ENCODE measurements at places on chromosomes 12 and 14.

DNA sequence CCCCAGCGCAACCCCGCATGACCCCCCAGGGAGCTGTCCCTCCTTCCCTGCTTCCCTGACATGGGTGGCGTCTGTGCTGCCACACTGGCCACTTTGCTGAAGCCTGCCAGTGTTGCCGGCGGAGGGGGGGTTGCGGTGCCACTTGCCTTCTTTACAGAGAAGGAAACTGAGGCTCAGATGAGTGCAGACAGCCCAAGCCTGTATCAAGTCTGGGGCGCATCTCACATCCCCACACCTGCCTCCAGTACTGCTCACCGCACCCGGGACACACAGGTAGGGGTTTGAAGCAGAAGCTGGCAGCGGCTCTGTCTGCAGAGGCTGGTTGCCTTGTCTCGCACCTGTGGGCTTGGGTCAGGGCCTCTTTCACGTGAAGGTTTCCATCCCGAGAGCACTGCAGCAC is 104.7 kb upstream of the RTL1 start:
- peaks cover 7% of the 10 kb centered on the region for H3K36me3 ChIP-seq
- peaks cover 18% of the 10 kb centered on the region for H3K4me1 ChIP-seq
- peaks cover 13% of the 10 kb centered on the region for H3K27me3 ChIP-seq
- H3K4me3 ChIP-seq, result no peak overlapping the region
- H3K27ac ChIP-seq, result no peak overlapping the region

DNA sequence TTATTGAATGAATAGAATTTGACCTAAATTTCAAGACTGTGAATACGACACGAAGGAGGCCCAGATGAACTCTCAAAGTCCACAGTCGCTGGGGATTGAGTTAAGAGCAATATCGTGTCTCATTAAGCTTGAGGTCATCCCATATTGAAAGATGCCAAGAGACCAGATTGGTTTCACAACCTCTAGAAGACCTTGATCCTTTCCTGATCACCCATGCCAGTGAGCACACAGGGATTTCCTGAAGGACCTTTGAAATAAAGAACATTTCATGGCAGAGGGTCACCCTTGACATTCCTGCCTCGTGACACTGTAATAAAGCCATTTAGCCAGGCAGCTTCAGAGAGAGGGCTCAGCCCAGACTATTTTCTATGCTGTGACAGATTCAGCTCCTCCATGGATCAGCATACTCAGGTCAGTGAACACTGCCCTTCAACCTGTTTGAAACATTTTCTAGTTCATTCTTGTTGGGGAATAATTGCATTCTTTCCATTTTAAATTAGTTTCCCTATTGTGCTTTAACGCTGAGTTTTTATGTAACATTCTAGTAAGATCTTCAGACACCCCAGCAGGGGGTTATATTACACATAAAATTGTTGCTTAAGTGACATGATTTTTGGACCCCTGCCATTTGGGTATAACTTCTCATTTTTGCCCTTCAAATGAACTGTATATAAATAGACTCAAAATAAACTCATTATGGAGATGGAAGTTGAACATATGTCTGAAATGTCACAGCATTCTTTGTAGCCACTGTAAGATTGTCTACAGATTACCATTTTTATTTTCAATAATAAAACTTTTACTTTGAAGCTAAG is 213.2 kb downstream of the C12orf50 start:
- no peaks in the 10 kb centered on the region for H3K36me3 ChIP-seq
- peak overlapping the region; percentile 84 for H3K27ac ChIP-seq
- H3K27me3 ChIP-seq, result peaks cover 3% of the 10 kb centered on the region
- no peak overlapping the region for H3K4me3 ChIP-seq

DNA sequence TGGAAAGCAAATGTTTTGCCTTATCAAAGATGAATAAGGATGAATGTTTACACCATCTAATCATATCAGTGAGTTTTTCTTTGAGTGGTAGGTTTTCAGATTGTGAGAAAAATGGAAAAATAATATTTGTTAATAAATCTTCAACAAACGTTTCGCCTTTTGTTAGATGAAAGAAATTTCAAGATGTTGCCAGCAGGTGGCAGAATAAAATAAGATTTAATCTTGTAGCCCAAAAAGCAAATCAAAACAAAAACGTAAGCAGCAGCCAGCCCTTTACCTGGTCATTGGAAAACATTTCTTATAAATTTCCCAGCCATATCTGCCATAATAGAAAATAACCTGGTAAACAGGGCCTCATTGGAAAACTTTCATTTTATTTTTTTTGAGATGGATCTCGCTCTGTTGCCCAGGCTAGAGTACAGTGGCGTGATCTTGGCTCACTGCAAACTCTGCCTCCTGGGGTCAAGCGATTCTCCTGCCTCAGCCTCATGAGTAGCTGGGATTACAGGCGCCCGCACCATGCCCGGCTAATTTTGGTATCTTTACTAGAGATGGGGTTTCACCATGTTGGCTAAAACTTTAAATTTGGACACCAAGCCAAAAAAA is 15.4 kb upstream of the TMEM120B start:
- no peak overlapping the region for H3K4me3 ChIP-seq
- H3K27ac ChIP-seq, result no peak overlapping the region
- no peak for DNase-seq
- no peaks in the 10 kb centered on the region for H3K36me3 ChIP-seq
- peaks cover 19% of the 10 kb centered on the region for H3K27me3 ChIP-seq

- no peak overlapping the region for H3K27ac ChIP-seq
- no peak for DNase-seq
- H3K4me3 ChIP-seq, result no peak overlapping the region
- peaks cover 5% of the 10 kb centered on the region for H3K4me1 ChIP-seq
- no peaks in the 10 kb centered on the region for H3K36me3 ChIP-seq
Observed at GRCh38 chr12:104263580-104264358, 39.8 kb upstream of the EID3 start.

- no peak for DNase-seq
- H3K4me3 ChIP-seq, result no peak overlapping the region
- H3K4me1 ChIP-seq, result no peaks in the 10 kb centered on the region
- no peaks in the 10 kb centered on the region for H3K36me3 ChIP-seq
Observed at GRCh38 chr14:30252151-30252550, 306.8 kb upstream of the G2E3 start.

DNA sequence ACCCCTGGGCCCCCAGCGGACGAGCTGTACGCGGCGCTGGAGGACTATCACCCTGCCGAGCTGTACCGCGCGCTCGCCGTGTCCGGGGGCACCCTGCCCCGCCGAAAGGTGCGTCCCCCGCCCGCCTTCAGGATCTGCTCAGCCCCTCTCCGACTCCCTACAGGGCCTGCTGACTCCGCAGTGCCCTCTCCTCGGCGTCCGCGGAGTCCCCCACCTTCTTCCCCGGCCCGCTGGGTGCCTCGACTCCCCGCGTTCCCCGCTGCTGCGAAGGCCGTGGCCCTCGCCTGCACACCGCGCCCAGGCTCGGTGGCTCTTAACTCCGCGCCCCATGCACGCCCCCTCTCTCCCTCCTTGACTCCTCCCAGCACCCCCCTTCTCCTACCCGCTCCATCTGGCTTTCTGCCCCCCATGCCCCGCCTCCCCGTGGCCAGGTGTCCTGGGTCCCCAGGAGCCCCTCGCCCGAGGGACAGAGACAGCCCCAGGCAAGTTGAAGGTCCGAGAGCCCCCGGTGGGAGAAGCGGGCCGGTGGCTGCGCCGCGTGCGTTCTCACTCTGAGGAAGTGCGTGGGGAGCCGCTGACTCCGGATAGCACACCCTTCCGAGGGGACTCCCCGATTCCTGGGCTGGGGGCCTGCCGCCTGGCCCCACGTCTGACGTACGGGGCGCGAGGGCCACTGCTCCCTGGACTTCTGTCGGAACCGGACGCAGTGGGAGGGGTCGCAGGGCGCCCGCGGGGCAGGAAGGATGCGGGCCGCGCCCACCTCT is 594 bp downstream of the TAMALIN start:
- H3K27me3 ChIP-seq, result peaks cover 30% of the 10 kb centered on the region
- peaks cover 17% of the 10 kb centered on the region for H3K36me3 ChIP-seq
- H3K4me3 ChIP-seq, result peak overlapping the region; percentile 85

DNA sequence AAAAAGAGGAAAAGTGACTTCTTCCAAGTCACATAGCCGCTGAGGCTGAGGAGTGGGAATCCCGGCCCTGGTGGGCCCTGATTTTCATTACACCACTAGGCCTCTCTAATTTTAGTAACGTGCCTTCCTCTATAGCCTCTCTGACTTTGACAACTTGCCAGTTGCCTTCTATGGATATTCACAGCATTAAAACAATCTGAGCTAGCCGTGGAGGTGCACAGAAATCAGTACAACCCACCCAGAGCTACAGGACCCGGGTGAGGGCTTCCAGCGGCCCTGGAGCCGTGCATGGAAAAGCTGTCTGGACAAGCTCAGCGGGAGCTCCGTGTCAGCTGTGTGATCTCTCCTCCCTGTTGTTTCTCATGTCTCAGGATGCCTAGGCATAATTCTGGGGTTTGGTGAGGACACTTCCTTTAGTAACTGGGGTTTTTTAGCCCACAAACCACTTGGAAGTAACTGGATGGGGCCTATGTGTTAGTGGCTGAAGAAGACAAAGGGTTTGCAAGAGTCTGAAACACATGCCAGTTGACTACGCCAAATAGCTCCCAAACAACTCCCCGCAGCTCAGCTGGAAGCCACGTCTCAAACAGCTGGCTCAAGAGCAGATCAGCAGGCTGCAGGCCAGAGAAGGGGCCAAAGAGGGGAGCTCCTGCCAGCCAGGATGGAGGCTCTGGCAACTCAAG is 53.0 kb downstream of the SSH1 start:
- H3K27me3 ChIP-seq, result peaks cover 3% of the 10 kb centered on the region
- DNase-seq, result no peak
- peaks cover 51% of the 10 kb centered on the region for H3K36me3 ChIP-seq
- peaks cover 83% of the 10 kb centered on the region for H3K4me1 ChIP-seq
- peak overlapping the region; percentile 87 for H3K27ac ChIP-seq
- no peak overlapping the region for H3K4me3 ChIP-seq

DNA sequence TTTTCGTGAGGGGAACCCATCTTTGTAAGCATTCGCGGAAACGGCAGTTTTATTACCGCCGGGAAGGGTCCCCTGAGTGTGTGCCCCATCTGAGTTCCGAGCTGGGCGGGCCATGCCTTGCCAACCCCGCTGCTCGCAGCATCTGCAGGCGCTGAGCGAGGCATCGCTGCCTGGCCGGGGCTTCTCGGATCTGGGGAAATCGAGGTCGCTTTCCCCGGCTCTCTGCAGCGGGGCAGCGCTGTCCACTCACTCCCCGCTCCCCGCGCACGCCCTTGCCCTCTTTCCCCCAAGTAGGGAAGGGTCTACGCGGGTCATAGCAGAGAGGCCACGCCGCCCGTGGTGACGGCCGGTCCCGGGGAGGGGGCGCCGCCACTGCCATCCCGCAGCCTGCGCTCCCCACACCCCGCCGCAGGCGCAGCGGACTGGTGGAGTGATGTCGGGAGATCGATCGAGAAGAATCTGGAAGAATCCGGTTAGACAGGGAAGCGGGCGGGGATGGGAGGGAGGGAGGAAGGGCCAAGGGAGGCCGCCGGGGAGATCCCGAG is 507 bp upstream of the FKBP4 start:
- peaks cover 26% of the 10 kb centered on the region for H3K36me3 ChIP-seq
- peak overlapping the region; percentile 77 for H3K4me3 ChIP-seq
- no peak overlapping the region for H3K27ac ChIP-seq
- peaks cover 22% of the 10 kb centered on the region for H3K27me3 ChIP-seq
- no peak for DNase-seq

All from nephron progenitor cell (in vitro differentiated cells).